ENCODE measurements at places on chromosomes 11 and 22.

DNA sequence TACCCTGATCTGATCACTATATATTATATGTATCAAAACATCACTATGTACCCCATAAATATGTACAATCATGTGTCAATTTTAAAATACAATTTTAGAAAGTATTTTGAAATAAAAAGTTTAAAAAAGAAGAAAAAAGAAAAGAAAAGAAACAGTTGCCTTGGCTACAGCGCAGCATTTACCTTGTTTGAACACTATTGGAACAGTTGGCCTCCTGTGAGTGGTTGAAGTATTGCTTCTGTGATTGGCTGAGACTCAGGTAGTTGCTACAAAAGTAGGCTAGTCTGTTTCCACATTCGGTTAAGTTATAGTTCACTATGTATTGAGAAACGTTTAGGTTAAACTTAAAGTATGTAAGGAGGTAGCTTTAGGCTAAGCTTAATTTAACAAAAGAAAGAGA lies 7.9 kb upstream of the DTX4 start:
- DNase-seq: no peak

DNA sequence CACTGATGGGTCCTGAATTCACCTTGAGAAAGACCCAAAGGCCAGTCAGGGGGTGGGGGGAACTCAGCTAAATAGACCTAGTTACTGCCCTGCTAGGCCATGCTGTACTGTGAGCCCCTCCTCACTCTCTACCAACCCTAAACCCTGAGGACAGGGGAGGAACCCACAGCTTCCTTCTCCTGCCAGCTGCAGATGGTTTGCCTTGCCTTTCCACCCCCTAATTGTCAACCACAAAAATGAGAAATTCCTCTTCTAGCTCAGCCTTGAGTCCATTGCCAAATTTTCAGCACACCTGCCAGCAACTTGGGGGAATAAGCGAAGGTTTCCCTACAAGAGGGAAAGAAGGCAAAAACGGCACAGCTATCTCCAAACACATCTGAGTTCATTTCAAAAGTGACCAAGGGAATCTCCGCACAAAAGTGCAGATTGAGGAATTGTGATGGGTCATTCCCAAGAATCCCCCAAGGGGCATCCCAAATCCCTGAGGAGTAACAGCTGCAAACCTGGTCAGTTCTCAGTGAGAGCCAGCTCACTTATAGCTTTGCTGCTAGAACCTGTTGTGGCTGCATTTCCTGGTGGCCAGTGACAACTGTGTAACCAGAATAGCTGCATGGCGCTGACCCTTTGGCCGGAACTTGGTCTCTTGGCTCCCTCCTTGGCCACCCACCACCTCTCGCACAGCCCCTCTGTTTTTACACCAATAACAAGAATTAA lies 2.4 kb upstream of the TTC36 start:
- DNase-seq: no peak

DNA sequence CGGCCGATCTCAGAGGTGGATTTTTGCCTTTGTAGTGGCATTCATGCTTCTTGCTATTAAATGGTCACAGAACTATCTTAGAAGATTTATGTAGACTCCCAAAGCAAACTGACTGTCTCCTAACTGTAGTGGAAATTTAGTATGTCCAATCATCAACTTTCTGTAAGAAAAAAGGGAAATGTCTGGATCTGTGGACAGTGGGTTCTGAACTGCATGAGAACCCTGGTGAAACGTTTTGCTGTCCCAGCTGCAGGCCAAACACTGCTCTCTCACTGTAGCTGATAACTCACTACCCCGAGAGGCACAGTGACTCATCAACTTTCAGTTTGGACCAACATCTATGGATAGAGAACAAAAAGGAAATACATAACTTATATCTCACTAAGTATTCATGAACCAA lies 387.1 kb downstream of the SOX6 start:
- DNase-seq: no peak

- no peak for DNase-seq
These were observed 141.8 kb upstream of the CCDC90B start for GRCh38 chr11:83427943-83428342.

GRCh38 chr22:38760477-38761201 lies 4.8 kb upstream of the SUN2 start:
- no peak for DNase-seq

- DNase-seq: no peak
These were observed 4.2 kb downstream of the HSPA8 start for GRCh38 chr11:123057661-123058305.

- no peak for DNase-seq
These were observed 236.7 kb downstream of the TTC28 start for GRCh38 chr22:28442711-28443525.

- DNase-seq: no peak
These were observed 3.4 kb downstream of the IRF7 start for GRCh38 chr11:612201-612960.

- DNase-seq: no peak
These were observed 51.7 kb upstream of the B3GAT1 start for GRCh38 chr11:134463716-134464115.
